ENCODE measurements at places on chromosomes 5 and 9. TPM values are rescaled to one million over a fixed set of nuclear protein-coding genes. Genes with fewer than 3 reads are reported as not detected.

The MYOZ3 gene
- 6.8 TPM for total RNA-seq

The BTNL3 gene
- not detected for total RNA-seq

The PCDHB14 gene
- total RNA-seq = 21.2 TPM

The CAMK2A gene
- total RNA-seq = 34.6 TPM

The UBE2QL1 gene
- total RNA-seq = 5.9 TPM

The ITGA2 gene
- total RNA-seq = 2.3 TPM

The OR1Q1 gene
- total RNA-seq = not detected

The NUTM2G gene
- total RNA-seq = not detected

The MEIKIN gene
- not detected for total RNA-seq

The FBN2 gene
- total RNA-seq = 2,094 TPM

The NR2F1-AS1 gene
- 0.45 TPM for total RNA-seq

The SCGB3A2 gene
- not detected for total RNA-seq

The ADAMTS2 gene
- 8.8 TPM for total RNA-seq

The BTNL8 gene
- total RNA-seq = not detected

The SPINK1 gene
- not detected for total RNA-seq

The CNTNAP3 gene
- 1.0 TPM for total RNA-seq

The KIF24 gene
- total RNA-seq = 2.7 TPM

The PCAT7 gene
- total RNA-seq = 24.4 TPM

The KCNV2 gene
- total RNA-seq = not detected

The ISL1 gene
- total RNA-seq = 10.4 TPM

The CCDC187 gene
- total RNA-seq = 0.56 TPM

The CCL28 gene
- not detected for total RNA-seq
